Choroid plexus epithelial cell (primary cell): ENCODE measurements at places on chromosomes 11 and 22.

GRCh38 chr11:22898036-22898435, 37.8 kb upstream of the CCDC179 start:
- DNase-seq = no peak

- no peak for DNase-seq
Measured at GRCh38 chr11:82823647-82824619, 76.3 kb downstream of the PRCP start.

- no peak for DNase-seq
Measured at GRCh38 chr22:42967933-42968332, 47.0 kb downstream of the PACSIN2 start.

DNA sequence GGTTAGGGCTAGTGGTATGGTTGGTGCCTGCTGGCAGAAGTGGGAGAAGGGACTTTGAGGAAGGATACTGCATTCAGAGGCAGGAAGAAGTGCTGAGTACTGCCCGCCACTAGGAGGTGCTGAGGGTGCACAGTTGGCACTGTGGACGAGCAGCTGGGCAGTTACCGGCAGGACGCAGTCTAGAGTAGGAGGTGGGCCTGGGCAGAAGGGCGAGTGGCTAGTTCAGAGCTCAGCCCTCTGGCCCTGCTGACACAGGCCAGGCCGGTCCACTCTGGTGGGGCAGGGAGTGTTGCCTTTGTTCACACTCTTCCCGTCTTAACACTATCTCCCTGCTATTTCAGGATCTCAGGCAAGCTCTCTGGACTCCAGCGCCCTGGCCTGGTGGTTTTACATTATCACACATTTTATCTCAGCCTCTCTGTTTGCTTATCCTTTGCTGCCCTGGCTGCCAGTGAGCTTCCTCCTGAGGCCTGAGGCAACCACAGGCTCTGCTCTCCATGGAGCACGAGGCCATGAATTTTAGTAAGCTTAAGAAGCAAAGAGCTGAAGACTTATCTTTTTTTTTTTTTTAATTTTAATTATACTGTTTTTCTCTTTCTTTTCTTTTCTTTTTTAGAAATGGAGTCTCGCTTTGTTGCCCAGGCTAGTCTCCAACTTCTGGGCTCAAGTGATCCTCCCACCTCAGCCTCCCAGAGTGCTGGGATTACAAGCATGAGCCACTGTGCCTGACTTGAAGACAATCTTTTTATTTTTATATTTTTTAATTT, 26.9 kb downstream of the SNAP29 start:
- DNase-seq = peak; percentile 90

DNA sequence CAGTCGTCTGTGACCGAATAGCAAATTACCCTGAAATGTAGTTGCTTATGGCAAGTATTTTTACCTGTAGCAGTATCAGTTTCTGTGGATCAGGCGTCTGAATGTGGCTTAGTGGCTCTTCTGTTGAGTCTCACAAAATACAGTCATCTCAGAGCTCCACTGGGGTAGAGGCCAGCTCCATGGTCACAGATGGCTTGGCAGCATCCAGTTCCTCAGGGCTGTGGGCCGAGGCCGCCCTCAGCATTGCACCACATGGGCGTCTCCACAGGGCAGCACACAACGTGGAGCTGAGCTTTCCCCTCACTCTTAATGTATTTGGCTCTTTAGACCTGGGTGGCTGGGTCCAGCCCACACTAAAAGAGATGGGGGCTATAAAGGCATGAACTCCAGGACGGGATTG, 57.8 kb downstream of the SBF1 start:
- no peak for DNase-seq

DNA sequence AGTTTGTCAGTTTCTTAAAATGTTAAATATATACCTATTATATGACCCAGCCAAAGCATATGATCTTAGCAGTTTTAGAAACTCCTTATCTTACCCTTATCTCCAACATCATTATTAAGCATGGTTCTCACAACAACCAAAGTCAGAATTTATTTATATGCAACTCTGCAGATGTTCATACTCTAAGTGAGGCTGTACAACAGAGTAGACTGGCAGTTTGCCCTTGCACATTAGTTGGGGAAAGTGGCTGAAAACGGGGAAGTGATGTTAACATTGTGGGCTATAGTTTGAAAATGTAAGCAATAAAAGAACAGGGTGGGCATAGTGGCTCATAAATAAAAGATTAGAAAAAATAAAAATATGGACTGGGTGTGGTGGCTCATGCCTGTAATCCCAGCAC, 49.7 kb downstream of the ATG16L2 start:
- DNase-seq = no peak

DNA sequence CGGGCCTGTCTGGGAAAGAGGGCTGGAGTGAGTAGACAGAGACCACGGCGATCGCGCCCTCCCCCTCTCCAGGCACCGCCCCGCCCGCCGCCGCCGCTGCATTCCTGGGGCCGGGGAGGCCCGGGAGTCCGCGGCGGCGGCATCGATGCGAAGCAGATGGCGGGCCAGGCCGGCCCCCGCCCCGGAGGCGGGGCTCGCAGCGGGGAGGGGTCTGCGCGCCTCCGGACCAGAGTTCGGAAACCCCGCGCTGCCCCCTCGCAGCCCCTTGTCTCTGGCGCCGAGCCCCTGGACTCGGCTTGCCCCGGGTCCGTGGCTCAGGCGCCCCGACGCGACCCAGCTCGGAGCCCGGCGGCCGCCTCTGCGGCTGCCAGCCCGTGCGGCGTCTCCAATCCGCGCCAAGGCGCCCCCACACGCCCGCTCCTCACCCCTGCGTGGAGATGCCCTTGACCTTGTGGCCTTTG, 1.3 kb downstream of the SCARF2 start:
- DNase-seq = no peak

- no peak for DNase-seq
Measured at GRCh38 chr11:3042496-3043314, 14.5 kb downstream of the CARS1 start.

DNA sequence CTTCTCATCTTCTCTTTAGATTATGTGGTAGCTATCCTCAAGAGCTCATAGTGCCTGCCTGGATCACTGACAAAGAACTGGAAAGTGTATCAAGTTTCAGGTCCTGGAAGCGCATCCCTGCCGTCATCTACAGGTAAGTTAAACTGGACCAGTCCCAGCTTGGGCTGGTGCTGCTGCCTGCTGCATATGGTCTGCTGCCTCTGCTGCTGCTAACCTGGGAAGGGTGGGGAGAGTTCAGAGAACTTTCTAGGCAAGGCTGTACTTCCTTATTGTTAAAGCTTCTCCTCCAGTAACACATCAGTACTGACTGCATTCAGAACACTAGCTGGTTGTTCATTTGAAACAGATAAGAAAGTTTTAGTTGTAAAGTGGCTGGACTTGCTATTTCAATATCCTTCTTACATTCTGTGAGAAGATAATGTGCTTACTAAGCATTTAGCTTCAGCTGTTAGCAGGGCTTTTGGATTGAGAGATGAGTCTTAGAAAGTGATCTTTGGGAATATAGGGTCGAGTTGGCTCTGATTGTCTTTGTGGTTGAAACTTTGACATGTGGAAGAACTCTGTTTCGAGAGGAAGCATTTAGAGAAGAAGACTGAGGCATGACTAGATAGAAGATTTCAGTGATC, 77.3 kb upstream of the HORMAD2 start:
- DNase-seq = no peak

- no peak for DNase-seq
Measured at GRCh38 chr11:67442504-67443404, 522 bp downstream of the CORO1B start.
